ENCODE measurements at places on chromosomes 13 and 19.

- no peak for DNase-seq
These were observed 1068.1 kb upstream of the PCDH20 start for GRCh38 chr13:62483774-62484173.

- DNase-seq = peak; percentile 2
These were observed 5.3 kb upstream of the RNF6 start for GRCh38 chr13:26227166-26227971.

GRCh38 chr19:29668746-29669609, 3.7 kb downstream of the PLEKHF1 start:
- no peak for DNase-seq

GRCh38 chr19:4861147-4861546, 6.3 kb downstream of the PLIN3 start:
- DNase-seq = no peak

- DNase-seq = no peak
These were observed 9.0 kb downstream of the COL4A1 start for GRCh38 chr13:110297766-110298504.

DNA sequence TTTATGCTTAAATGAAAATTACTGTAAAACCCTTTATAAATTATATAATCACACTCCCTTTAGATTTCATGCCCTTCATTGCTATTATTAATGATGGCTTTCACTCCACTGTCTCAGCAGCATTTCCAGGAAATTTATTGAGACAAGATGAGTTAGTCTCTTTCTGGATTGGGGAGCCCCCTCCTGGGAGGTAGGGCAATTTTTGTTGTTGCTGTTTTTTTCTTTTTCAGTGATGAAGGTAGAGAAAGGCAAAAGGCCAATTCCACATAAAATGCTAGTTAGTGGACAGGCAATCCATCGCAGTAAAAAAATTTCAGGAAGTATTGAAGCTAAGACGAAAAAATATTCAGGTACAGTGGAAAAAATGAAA, 80.2 kb downstream of the TEX26 start:
- DNase-seq = peak; percentile 50

DNA sequence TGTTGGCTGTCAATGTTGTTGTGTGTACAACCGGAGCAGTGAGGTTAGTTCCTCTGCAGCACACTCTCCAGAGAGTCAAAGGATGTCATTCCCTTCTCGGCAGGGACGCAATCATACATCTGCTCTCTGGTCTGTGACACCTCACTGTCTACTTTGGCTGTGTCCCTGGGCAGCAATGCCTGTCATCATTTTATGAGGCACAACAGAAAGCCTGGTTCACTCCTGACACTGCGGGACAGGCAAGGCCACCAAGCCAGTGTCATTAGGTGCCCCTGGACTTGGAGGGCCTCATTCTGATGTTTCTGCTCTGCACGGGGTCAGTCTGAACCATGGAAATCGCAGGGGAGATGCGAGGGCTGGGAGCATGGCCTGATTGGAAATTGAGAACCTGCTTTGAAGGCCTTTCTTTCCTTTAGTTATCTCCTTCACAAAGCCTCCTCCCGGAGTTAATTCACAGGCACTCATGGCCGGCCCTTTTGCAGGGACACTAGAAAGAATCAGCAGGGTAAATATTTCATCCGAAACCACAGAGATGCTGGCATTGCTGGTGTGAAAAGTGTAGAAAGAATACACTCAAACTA, 284.4 kb downstream of the ZNF536 start:
- no peak for DNase-seq

DNA sequence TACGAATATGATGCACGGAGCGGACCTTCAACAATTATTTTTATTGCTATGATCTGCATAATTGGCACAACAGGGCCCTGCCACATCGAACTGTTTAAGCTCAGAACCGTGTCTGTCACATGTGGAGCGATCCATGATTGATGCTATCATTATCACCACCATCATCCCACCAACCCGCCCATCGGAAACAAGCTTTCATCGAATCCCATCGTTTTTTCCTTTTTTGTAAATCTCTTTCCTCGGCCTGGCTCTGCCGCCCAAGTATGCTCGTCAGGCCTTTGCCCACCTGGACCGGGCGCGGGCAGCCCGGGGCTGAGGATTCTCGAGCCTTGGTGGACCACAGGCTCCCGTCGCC, 533 bp upstream of the DCAF15 start:
- no peak for DNase-seq

GRCh38 chr19:4914736-4915501, 5.6 kb downstream of the UHRF1 start:
- DNase-seq = peak; percentile 93

GRCh38 chr19:7874897-7875273, 695 bp upstream of the PRR36 start:
- no peak for DNase-seq

- no peak for DNase-seq
These were observed 14.9 kb upstream of the RNF113B start for GRCh38 chr13:98192008-98192407.

DNA sequence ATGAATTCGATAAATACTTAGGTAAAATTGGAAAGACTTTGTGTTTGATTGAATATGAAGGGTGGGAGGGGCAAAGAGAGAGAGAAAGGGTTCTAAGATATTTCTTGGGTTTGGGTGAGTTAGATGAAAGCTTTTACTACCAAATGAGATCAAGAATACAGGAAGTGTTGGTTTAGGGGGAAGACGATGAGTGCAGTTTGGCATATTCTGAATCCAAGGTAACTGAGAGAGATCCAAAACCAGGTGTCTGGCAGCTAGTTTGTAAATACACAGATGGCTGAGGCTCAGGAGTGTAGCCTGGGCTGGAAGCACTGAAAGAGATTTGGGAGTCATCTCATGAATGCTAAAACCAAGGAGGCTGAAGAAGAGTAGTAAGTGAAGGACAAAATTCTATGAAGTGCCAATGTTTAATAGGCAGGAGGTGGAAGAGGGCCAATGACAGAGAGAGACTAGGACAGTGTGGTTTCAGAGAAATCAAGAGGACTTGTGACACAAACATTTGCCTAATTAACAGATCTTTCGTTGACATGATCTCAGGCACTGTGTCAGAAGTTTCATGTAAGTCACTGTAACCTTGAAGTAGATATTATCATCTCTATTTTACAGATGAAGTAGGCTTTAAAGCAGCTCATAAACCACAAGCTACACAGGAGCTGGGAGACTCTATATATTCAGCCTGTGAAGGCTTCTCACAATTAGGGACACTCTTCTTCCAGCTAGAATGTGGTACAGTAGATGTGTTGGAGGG, 70.2 kb upstream of the ZDHHC20 start:
- DNase-seq = no peak

GRCh38 chr19:42276821-42277220, 7.8 kb downstream of the CIC start:
- DNase-seq = peak; percentile 29

- DNase-seq = no peak
These were observed 6.0 kb downstream of the SIX5 start for GRCh38 chr19:45762870-45763631.

Data from MCF 10A (cell line).